ENCODE measurements at places on chromosomes 1 and 21. TPM values are rescaled to one million over a fixed set of nuclear protein-coding genes. Genes with fewer than 3 reads are reported as not detected.
A peak's percentile ranks its signal among the peaks of the same experiment; 100 is the strongest.

DNA sequence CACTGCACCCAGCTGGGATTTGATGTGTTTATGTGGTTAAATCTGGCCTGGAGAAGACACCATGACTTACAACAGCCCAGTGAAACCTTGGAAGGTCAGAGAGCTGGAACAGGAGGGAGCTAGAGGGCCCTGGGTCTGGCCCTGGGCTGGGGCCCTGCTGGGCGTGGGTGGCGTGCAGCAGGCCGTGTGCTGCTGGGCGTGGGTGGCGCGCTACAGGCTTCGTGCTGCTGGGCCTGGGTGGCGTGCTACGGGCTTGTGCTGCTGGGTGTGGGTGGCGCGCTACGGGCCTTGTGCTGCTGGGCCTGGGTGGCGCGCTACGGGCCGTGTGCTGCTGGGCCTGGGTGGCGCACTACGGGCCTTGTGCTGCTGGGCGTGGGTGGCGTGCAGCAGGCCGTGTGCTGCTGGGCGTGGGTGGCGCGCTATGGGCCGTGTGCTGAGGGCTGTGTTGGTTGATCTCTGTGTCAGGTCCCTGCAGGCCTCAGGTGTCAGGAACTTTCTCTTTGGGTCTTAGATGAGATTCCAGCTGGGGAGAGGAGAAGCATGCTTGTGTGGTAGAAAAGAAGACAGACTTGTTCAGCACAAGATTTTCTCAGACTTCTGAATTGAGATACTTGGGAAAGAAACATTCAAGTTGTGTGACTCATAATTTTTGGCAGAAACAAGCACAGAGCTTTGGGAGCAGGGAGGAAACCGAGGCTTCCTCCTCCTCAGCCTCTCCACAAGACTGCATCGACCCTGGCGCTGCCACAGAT lies 66.0 kb downstream of the COL18A1 start:
- DNase-seq: peak; percentile 38

GRCh38 chr1:17865912-17866739 lies 111.0 kb downstream of the ACTL8 start:
- DNase-seq: no peak

GRCh38 chr1:55192093-55192492 lies 23.1 kb downstream of the USP24 start:
- DNase-seq: no peak

DNA sequence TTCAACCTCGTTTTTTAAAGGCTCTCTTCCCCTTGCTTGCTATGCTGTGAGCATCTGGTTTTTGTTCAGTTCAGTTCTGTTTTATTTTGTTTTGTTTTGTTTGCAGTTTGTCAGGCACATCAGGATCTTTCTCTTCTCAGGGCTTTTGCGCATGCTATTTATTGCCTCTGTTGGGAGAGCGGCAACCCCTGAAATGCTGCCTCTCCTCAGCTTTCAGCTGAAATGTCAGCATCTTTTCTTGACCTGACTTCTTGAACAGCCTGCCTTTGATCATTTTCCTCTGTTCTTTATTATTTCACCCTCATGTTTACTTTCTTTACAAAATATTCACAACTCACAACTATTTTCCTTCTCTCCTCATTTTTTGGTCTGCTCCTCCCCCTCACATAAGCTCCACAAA lies 50.4 kb upstream of the RC3H1 start:
- no peak for DNase-seq

GRCh38 chr1:151251656-151252470 lies 2.7 kb upstream of the PSMD4 start:
- peak; percentile 68 for DNase-seq

DNA sequence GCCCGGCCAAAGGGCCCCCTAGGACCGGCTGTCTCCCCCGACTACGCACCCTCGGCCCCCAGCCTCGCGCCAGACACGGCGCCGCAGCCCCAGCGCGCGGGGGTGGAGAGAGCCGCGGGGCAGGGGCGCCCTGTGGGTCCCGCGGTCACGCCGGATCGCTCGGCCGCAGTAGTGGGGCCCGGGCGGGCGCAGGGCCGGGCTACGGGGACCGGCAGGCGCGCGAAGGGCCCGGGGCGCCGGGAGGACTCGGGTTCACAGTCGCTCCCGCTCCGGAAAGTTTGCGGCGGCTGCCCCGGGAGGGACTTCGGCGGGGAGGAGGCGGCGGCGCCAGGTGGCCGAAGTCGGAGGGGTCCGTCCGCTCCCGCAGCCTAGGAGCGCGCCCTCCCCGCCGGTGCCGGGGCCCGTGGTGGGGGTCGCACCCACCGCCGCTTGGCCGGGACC lies 7.1 kb upstream of the ZNF669 start:
- DNase-seq: no peak

DNA sequence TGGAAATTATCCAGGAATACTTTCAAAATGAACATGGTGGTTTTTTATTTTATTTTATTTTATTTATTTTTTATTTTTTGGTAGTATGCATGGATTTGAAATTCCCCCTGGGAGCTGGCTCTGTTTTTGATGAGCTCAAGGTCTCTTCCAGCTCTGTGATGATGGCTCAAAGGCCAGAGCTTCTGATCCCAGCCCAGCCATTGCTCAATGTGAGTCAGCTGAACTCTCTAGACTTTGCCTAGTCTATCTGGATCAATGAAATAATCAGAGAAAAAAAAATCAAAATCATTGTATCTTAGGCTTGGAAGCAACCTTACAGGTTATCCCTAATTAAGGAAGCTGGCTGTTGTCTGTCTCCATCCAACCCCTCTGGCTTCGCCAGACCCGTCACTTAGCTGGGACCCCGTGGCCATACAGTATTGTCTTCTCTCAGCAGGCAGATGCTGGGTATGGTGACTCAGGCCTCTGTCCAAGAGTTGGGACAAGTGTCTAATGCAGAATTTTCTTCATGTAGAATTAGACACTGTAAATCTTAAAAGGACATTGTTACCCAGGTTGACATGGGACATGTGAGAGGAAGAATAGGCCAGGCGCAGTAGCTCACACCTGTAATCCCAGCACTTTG lies 90.2 kb upstream of the LPGAT1 start:
- no peak for DNase-seq

DNA sequence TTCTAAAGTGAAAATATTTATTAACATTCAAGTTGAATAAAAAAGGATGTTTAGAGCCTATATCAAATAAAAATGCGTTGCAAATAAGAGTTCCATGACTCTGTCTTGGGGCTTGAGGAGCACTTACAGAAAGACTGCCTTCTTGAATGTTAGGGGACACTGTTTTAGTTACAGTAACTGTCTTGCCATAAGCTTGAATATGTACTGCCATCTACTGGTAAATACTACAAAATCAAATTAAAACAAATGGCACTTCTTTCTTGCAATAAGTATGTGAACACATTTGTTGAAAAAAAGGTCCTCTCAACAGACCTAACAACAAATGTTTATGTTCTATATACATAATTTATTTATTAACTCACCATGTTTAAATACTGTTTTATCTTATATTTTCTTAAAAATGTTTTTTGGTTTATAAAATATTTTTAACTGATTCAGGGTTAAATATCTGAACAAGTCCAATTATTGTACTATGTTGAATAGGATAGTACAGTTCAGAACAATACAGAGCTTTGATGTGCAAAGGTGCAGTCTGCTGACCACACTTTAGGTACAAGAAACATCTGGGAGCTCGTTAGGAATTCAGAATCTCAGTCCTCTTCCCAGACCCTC lies 199.5 kb downstream of the LRRIQ3 start:
- no peak for DNase-seq

- no peak for DNase-seq
Measured at GRCh38 chr1:152681616-152682015, 4.3 kb upstream of the LCE2B start.

DNA sequence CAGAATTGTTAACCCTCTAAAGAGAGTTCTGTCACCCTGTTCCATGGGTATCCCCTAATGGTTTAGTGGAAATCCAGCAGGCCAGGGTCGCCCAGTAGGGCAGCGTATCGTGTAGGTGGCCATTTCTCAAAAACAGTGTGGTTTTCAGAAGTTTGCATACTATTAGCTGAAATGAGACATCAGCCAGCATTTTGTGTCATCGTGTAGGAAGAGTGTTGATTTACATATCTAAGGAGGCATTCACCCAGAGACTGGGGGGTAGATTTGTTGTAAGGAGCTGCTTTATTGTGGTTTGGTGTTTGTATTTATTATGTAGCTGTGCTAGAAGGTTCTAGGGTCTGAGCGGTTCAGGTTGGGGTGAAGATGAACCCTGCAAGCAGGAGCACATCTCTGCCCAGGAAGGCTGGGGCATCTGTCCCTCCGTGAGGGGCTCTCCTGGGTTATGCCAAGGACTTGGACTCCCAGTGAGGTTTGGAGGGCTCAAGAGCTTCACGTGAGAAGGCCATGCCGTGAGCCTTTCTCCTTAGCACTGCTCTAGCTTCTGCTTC lies 174.4 kb downstream of the PGBD5 start:
- no peak for DNase-seq

- no peak for DNase-seq
Measured at GRCh38 chr1:213512316-213512715, 461.3 kb downstream of the RPS6KC1 start.

The IVL gene
- not detected for total RNA-seq

The OLFML3 gene
- total RNA-seq: 0.70 TPM

The PGLYRP4 gene
- total RNA-seq: not detected

The SNX7 gene
- total RNA-seq: 0.83 TPM

The SGIP1 gene
- not detected for total RNA-seq

The CHIA gene
- not detected for total RNA-seq

Measured in CD4-positive, alpha-beta memory T cell (primary cell).